Stimulated activated CD4-positive, alpha-beta T cell treated with anti-CD3 and anti-CD28 coated beads, Interleukin-12 subunit alpha, Interleukin-12 subunit beta, amount 100 ng/mL, for 4 hours (primary cell): ENCODE measurements at places on chromosomes 12 and 14.

DNA sequence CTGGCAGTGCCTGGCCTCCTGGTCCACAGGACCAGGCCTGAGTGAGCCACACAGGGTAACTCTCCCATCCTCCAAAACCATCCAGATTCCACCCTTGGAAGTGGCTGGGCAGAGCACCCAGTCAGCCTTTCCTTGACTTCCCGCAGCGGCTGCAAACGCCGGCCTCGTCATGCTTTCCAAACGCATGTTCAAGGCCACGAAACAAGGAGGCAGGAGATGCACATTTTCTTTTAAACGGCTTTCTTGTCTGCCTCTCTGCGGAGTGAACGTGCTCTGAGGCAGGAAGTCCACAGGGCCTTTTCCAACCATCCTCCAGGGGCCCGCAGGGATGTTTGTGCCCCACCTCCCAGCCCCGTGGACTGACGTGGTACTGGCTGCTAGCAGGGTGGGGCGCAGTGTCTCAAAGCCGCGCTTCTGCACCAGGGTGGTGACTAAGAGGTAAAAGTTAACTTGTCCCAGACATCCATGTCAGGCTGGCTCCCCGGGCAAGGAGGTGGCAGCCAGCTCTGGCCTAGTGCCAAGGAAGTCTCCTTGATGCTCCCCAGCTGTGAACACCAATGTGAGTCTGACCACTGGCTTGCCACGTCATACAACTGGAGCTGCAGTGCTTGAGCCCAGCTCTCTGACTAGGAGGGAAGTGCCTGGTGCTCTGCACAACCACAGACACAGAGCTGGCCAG, 45.0 kb downstream of the KCNA5 start:
- DNase-seq, result no peak

- DNase-seq, result no peak
Measured at GRCh38 chr12:25423355-25424050, 129.6 kb downstream of the LMNTD1 start.

- no peak for DNase-seq
Measured at GRCh38 chr14:57038689-57039088, 228.4 kb upstream of the OTX2 start.

- no peak for DNase-seq
Measured at GRCh38 chr14:39434401-39434800, 2.2 kb upstream of the FBXO33 start.

DNA sequence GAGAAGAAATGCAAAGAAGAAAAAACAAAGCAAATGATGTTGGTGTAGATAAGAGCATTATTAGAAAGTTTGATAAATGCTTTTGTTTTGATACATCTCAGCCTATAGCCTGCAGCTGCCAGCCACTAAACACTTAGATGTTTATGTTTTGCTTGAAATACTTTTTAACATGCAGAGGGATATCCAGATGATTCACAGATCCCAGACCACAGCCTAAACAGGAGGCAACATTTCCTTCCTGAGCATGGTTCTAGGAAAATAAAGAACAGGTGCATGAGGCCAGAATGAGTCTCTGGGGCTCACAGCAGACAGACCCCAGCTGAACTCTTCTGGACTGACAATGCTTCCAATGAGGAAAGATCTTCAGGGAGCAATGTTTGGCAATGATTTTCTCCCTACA, 103.7 kb upstream of the EEA1 start:
- DNase-seq, result no peak

DNA sequence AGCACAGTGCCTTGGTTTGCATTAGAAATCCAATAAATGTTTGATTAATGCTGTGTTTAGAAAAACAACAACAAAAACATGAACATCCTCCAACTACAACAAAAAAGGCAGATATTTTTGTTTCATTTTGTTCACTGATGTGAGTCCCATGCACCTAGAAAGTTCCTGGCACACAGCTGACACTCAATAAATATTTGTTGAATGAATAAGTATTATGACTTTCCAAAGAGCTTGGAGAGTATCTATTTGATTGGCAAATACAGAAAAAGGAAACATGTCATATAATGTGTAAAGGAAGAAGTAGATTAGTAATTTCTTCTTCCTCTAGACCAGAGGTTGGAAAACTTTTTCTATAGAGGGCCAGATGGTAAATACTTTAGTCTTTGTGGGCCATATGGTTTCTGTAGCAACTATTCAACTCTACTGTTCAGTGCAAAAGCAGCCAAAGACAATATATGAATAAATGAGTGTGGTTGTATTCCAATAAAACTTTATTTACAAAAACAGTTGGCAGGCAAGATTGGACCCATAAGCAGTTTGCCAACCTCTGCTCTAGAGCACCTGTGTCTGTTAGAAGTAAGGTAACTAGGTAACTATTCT, 312.3 kb upstream of the DIO2 start:
- DNase-seq, result no peak

DNA sequence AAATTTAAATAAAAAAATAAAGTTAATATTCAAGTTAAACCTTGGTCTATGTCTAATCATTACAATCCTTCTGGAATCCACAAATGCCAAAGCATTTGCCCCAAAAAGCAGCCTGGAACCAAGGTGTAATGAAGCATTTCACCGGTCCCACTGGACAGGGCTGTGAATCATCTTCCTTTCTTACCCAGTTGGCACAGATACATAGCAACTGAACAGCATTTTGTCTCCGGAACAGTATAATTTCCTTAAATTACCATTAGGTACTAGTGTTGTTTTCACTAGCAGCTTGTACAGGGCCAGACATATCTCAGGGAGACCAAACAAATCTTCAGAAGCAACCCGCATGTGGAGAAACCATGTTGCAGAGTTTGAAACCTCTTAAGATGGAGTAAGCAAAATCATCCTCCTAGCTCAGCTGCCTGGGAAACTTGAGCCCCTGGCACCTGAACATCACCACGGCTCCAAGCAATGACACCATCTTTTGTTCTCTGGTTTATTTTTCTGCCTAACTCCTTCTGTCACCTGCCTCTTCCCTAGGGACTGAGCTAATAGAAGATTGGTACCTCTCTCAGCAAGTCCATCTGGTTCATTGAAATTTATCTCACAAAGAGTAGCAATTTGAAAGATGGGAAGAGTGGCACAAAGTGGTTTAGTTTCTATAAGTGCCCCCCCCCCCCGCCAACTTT, 17.9 kb upstream of the MDM1 start:
- no peak for DNase-seq

GRCh38 chr12:56202366-56202765, 13.1 kb upstream of the SMARCC2 start:
- DNase-seq, result no peak

GRCh38 chr12:50618864-50619609, 114.3 kb downstream of the DIP2B start:
- DNase-seq, result no peak

DNA sequence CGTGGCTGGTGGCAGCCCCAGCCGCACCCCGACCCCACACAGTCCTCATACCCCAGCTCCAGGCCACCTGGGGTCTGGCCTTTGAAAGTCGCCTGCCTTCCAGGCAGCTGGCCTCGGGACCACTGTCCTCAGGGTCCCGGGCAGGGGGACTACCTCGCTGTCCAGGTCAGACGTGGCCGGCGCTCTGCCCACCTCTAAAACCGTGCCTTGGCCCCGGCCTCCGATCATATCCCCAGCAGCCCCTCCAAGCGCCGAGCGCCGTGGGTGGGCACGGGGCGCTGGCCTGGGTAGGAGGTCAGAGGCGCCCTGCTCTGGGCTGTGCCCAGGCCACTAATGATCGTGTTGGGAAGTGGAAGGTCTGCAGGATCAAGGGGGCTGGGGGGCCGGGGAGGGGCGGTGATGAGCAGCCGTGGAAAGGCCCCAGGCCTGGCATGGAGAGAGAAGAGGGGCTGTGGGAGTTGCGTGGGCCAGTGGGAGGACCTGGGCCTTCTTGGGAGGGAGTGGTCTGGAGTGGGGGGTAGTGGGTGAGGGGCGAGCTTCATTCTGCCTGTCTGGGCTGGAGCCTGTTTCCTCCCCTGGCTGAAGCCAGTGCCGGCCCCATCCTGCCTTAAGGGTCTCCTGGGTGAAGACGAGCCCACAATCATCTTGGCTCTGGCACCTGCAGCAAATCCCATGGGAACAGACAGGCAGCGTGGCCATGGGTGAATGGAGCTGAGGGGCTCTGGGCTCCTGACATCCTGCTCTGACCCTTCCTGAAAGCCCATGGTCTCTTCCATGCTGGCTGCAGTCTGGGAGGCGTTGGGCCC, 4.9 kb downstream of the TMEM121 start:
- DNase-seq, result no peak

DNA sequence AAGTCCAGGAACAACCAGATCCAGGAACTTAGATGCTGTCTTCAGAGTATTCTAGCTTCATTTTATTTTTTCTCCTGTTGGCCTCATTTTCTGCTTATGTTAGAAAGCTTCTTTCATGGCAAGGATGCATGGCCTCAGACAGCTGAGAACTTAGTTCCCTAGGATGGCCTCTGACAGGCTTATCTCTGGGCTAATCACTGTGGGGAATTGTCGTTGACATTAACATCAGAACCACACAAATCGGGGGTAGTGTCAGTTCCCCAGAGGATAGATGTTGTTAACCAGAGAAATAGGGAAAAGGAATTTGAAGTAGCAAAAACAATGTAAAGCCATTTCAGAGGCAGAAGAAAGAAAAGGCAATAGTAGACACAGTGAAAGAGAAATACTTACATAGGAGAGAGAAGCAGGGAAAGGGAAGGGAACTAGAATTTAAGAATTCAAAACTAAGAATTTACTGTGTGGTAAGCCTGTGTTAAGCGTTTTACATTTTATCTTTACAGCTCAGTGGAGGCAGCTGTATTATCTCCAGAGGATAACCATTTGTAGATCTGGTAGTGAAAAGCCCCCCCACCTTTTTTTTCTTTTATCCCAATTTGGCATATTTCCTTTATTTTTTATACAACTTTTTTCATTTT, 21.8 kb downstream of the FUT8 start:
- no peak for DNase-seq

- no peak for DNase-seq
Measured at GRCh38 chr14:75690010-75690409, 29.0 kb downstream of the TTLL5 start.

DNA sequence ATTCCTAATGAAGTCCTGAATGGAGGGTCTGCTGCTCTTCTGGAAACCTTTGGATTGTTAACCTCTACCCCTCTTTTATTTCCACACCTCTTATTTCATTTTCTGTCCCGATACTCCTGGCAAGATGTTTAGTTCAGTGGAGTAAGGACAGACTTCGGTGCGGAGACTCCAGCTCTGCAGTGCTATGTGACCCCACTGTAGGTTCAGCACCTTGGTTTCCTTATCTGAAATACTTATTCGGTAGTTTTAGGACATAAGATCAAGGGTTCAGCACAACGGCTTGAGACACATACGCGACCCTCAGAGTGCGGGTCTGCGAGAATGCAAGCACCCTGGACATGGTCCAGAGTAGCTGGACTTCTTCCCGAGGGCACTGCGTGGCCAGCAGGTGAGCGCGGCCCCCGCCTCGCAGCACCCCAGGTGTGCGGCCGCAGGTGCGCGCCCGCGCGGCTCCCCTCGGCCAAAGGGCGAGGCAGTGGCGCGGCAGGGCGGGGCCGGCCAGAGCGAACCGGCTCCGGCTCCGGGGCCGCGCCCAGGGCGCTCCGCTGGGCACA, 465 bp upstream of the FGD4 start:
- DNase-seq, result no peak
